CD4-positive, alpha-beta memory T cell (primary cell): ENCODE measurements at places on chromosomes 12 and 14. TPM values are rescaled to one million over a fixed set of nuclear protein-coding genes. Genes with fewer than 3 reads are reported as not detected.

Gene RDH12
- not detected for polyA plus RNA-seq

Gene CPNE6
- polyA plus RNA-seq: not detected

Gene GPR84
- polyA plus RNA-seq: not detected

Gene REM2
- 1.5 TPM for polyA plus RNA-seq

Gene ZNF891
- 0.37 TPM for polyA plus RNA-seq

Gene CCDC175
- polyA plus RNA-seq: not detected
